Fibroblast of the aortic adventitia (primary cell): ENCODE measurements at places on chromosomes 6 and 20. TPM values are rescaled to one million over a fixed set of nuclear protein-coding genes. Genes with fewer than 3 reads are reported as not detected.

DNA sequence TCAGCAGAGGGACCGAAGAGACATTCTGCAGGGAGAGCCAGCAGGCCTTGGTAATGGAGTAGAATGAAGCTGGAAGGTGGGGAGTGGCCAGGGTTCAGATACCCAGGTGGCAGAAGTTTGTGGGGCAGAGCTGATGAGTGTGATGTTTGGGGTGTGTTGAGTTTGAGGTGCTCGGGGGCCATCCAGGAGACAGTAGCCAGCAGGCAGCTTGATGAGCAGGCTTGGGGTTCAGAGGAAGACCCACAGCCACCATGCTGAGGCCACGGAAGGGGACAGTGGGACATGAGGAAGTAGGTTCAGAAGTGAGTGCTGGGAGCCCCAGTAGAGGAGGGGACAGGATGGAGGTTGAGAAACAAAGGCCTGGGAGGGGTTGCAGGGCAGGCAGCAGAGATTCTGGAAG is 11.1 kb upstream of the FOXS1 start:
- no peak for DNase-seq

The MUC22 gene
- not detected in 2 replicates for total RNA-seq

DNA sequence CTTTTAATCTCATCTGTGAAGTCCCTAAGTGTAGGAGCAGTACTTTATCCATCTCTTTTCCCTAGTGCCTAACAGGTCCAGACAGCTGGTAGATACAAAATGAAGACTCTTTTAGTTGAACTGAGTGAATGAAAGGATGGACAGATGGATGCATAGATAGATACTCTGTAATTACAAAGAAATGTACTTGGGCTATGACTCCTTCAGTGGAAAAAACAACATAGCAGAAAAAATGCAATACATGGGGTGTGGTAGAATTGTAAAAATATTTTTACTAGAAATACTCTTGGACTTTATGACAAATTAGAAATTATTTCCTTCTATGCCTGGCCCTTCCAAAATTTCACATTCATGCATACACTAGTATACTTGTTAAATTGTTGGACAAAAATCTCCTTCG is 29.3 kb downstream of the KCNQ5 start:
- peak; percentile 17 for DNase-seq

The DAAM2 gene
- total RNA-seq, result 3.4 and 11.5 TPM in 2 replicates

The VGLL2 gene
- total RNA-seq, result not detected in 2 replicates

- DNase-seq, result no peak
Measured at GRCh38 chr6:166473886-166474571, 91.3 kb upstream of the MPC1 start.

- DNase-seq, result peak; percentile 53
Measured at GRCh38 chr6:20455251-20455940, 53.7 kb downstream of the E2F3 start.

DNA sequence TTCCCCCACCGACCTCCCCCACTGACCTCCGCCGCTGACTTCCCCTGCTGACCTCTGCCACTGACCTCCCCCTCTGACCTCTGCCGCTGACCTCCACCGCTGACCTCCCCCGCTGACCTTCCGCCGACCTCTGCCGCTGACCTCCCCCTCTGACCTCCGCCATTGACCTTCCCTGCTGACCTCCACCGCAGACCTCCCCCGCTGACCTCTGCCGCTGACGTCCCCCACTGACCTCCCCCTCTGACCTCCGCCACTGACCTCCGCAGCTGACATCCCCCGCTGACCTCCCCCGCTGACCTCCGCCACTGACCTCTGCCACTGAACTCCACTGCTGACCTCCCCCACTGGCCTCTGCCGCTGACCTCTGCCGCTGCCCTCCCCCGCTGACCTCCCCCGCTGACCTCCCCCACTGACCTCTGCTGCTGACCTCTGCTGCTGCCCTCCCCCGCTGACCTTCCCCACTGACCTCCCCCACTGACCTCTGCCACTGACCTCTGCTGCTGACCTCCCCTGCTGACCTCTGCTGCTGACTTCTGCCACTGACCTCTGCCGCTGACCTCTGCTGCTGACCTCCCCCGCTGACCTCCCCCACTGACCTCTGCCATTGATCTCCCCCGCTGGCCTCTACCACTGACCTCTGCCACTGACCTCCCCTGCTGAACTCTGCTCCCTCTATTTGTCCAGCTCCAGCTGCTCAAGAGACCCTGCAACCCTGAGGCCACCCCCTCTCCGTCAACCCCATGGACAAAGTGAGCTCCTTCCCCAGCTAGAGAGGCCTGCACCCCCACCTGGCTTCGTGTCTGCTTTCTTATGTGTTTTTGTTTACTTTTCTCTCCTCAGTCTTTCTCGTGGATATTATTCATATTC is 91.4 kb upstream of the AFDN start:
- no peak for DNase-seq

The PIM1 gene
- total RNA-seq, result 8.7 and 19.3 TPM in 2 replicates

DNA sequence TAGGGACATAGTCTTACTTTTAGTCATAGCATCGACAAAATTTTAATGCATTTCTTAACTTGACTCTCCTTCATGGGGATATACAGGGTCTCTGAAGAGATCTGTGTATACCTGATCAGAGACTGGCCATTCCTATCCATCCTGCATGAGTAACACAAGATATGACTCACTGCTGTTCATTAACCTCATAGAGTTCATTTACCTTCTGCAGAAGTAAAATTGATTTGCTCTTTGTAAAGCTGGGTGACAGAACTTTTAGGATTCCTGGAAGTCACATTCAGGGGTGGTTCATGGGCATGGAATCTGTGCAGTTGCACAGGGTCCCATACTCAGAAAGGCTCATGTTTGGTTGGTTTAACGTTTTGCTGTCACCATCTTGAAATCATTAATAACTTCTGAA is 53.2 kb downstream of the PDE7B start:
- DNase-seq, result peak; percentile 30

DNA sequence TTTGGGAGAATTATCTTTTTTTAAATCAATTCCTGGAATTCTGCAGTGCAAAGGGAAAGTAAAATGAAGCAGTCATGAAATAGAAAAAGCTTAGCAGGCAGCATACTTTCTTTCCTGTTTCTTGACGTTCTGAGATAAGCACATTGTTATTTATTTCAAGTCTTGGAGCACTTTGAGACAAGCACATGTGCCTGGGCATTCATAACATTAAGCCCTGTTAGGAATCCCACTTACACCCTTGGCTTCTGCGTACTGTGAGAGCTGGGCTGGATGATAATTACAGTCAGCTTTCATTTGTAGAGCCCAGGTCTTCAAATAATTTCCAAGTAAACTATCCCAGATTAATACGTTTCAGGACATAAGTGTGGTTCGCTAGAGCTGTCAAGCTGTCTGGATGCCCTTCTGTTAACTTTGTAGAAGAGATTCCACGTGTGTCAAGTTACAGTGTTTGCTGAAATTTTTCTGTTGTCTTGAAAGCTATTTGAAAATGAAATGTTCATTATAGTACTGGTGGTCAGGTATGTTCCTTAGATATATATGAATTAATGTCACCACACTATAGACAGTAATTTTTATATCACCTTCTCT is 8.9 kb downstream of the FARS2 start:
- peak; percentile 9 for DNase-seq

- DNase-seq, result peak; percentile 98
Measured at GRCh38 chr20:8073024-8073832, 53.7 kb upstream of the TMX4 start.

GRCh38 chr6:13548500-13549210 is 25.7 kb upstream of the SIRT5 start:
- no peak for DNase-seq

- no peak for DNase-seq
Measured at GRCh38 chr6:148866657-148867268, 119.9 kb downstream of the UST start.

The FBXO5 gene
- total RNA-seq, result 2.4 and 52.9 TPM in 2 replicates

GRCh38 chr20:13267231-13267630 is 46.2 kb downstream of the ISM1 start:
- DNase-seq, result no peak

The PERP gene
- 6.3 and 25.0 TPM in 2 replicates for total RNA-seq

The ERVFRD-1 gene
- total RNA-seq, result not detected in 2 replicates

The IMPG1 gene
- not detected in 2 replicates for total RNA-seq

GRCh38 chr6:6661684-6662083 is 73.2 kb downstream of the LY86 start:
- DNase-seq, result peak; percentile 66

GRCh38 chr20:6169251-6169650 is 46.4 kb upstream of the FERMT1 start:
- DNase-seq, result peak; percentile 10

- no peak for DNase-seq
Measured at GRCh38 chr6:111183702-111184517, 96.6 kb downstream of the SLC16A10 start.

DNA sequence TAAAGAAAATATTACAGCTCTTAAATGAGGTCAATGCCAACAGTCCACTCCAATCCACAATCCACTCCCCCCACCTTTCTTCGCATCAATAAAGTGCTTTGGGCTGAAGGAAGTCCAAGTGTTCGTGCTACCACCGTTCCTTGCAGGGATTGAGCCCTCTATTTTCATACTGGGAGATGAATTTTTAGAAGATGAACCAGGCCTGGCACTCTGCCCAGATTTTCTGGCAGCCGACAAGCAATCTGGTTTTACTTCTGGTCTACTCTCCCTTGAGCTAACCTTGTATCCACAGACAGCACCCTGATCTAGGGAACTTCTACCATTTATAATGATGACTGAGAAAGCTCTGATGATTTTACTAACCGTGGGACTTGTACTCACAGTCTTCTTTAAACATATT is 72.3 kb downstream of the BTBD9 start:
- DNase-seq, result peak; percentile 94

GRCh38 chr6:137799950-137800568 is 67.0 kb upstream of the TNFAIP3 start:
- DNase-seq, result peak; percentile 56
